Jurkat, Clone E6-1 (cell line): ENCODE measurements at places on chromosomes 4 and X.

DNA sequence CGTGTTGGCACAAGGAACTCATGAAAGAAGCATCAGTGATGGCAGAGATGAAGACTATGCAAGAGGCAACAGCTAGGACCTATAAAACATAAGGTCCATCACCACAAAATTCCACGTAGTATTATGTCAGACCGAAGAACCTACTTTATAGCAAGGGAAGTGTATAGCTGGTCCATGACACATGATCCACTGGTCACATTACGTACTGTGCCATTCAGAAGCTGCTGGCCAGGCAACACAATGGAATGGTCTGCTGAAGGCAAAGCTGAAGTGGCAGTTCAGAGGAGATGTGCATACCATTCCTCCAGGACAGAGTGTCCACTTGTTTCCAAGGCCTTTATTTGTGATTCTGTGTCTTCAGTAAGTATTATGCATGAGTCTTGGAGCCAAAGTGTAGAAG is 215.5 kb upstream of the UGT8 start:
- no peak for DNase-seq

GRCh38 chr4:17477774-17478472 is 34.0 kb downstream of the QDPR start:
- no peak for DNase-seq

GRCh38 chr4:47747211-47747610 is 90.7 kb downstream of the CORIN start:
- no peak for DNase-seq

GRCh38 chr4:7624396-7624980 is 189.8 kb upstream of the PSAPL1 start:
- DNase-seq = no peak

DNA sequence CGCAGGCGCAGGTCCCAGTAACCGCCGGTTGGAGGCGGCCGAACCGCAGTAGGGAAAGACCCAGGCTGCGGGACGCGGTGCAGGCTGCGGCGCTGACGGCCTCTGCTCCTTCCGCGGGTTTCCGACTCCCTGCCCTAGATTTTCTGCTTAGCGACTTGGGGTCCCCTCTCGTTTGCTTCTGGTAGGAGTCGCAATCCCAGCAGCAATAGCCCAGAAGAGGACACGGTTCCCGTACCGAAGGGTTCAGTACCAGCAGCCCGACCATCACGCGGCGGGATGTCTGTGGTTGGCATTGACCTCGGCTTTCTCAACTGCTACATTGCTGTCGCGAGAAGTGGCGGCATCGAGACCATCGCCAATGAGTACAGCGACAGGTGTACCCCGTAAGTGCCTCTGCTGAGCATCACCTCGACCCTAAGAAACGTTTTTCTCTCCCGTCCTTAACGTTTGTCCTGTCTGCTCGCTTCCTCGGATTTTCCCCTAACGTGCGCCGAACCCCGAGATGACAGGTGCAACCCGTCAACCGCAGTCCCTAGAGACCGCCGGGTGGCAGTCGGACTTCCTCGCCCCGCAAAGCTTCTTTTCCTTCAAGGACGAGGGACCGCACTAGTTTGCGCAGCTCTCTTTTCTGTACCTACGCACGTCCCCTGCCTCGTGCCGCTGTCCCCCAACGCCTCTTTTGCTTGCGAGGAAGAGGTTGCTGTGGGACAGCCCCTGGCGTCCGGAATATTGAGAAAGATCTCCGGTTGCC is at the start of gene HSPA4L:
HSPA4L (plus strand) TSS at position 48 of the 751 bp plus-strand sequence; CDS start at position 277, 229 bp downstream.
- DNase-seq = peak; percentile 53

- no peak for DNase-seq
Measured at GRCh38 chrX:39477762-39478120, 620.0 kb downstream of the BCOR start.
